ENCODE measurements at places on chromosomes 5 and 9. TPM values are rescaled to one million over a fixed set of nuclear protein-coding genes. Genes with fewer than 3 reads are reported as not detected.

Gene AUH
- 10.1 TPM for total RNA-seq

Gene ZNF300
- total RNA-seq: 2.2 TPM

Gene ABLIM3
- 19.6 TPM for total RNA-seq

Gene CDX1
- total RNA-seq: not detected

Gene HSPB3
- not detected for total RNA-seq

Gene FAM78A
- 0.34 TPM for total RNA-seq

Gene LOX
- 1.6 TPM for total RNA-seq

Gene BSPRY
- 0.06 TPM for total RNA-seq

Gene EQTN
- not detected for total RNA-seq

Gene GFI1B
- 0.10 TPM for total RNA-seq

Gene CAMK2A
- 0.71 TPM for total RNA-seq

Gene SH3PXD2B
- total RNA-seq: 19.8 TPM

Gene SLC4A9
- not detected for total RNA-seq

Gene DEPDC1B
- 17.6 TPM for total RNA-seq

Gene FKTN
- 5.2 TPM for total RNA-seq

Gene FUBP3
- 46.6 TPM for total RNA-seq

Gene C9orf50
- not detected for total RNA-seq

Gene ZNF169
- total RNA-seq: 1.9 TPM

Gene SLC6A19
- 0.38 TPM for total RNA-seq

Gene CCDC183
- 0.44 TPM for total RNA-seq

Gene SH2D3C
- total RNA-seq: 0.12 TPM

Gene GRM6
- not detected for total RNA-seq

Gene EEIG1
- total RNA-seq: 42.0 TPM

Gene SLC6A3
- 0.97 TPM for total RNA-seq

Gene TMEM252
- not detected for total RNA-seq

All from A549 treated with Hydrocortisone at 1 μM for 4 hours (cell line).